Stimulated activated CD8-positive, alpha-beta memory T cell treated with anti-CD3 and anti-CD28 coated beads, Interleukin-2, amount 100 ng/mL, for 48 hours (primary cell): ENCODE measurements at places on chromosomes 16 and 17.
A peak's percentile ranks its signal among the peaks of the same experiment; 100 is the strongest.

- DNase-seq = no peak
Observed at GRCh38 chr16:2913603-2914002, 1.9 kb downstream of the FLYWCH1 start.

DNA sequence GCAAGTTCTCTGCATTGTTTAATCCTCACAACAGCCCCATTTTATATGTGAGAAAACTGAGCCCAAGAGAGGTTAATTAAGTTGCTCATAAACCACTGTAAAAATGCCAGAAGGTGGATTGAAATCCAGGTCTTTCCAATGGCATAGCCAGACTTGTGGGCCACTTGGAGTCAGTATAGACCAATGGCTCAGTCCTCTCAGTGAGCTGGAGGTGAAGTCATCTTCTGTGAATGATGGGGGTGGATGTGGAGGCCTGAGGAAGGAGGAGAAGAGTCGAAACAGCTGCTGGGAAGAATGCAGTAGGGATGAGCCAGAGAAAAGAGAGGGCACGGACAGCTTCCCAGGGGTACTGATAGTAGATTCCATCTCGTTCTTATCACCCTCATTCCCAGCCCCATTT is 213.4 kb downstream of the SOX9 start:
- no peak for DNase-seq

DNA sequence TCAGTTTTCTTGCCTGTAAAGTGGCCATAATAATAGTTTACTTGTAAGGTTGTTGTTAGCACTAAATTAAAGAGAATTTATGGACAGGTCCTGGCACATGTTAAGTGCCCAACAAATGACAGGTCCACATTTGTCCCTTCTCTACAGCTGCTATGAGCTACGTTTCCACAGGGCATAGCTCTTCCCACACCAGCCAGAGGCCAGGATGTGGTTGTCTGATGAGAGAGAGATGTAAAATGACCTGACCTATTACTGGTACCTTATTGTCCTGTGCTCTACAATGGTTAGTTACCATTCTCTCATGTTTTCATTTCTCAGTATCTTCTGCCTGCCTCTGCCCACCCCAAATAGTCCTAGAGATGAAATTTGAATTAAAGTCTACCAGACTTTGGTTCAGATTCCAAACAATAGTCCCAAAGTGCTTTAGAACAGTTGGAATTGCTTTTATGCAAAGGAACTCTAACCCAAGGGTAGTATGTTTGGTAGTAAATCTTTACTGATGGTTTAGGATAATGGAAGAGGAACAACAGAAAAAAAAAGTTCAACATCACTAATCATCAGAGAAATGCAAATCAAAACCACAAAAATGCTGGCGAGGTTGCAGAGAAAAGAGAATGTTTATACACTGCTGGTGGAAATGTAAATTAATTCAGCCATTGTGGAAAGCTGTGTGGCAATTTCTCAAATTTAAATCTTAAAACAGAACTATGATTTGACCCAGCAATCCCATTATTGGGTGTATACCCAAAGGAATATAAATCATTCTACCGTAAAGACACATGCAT is 57.1 kb upstream of the ANKFN1 start:
- no peak for DNase-seq

DNA sequence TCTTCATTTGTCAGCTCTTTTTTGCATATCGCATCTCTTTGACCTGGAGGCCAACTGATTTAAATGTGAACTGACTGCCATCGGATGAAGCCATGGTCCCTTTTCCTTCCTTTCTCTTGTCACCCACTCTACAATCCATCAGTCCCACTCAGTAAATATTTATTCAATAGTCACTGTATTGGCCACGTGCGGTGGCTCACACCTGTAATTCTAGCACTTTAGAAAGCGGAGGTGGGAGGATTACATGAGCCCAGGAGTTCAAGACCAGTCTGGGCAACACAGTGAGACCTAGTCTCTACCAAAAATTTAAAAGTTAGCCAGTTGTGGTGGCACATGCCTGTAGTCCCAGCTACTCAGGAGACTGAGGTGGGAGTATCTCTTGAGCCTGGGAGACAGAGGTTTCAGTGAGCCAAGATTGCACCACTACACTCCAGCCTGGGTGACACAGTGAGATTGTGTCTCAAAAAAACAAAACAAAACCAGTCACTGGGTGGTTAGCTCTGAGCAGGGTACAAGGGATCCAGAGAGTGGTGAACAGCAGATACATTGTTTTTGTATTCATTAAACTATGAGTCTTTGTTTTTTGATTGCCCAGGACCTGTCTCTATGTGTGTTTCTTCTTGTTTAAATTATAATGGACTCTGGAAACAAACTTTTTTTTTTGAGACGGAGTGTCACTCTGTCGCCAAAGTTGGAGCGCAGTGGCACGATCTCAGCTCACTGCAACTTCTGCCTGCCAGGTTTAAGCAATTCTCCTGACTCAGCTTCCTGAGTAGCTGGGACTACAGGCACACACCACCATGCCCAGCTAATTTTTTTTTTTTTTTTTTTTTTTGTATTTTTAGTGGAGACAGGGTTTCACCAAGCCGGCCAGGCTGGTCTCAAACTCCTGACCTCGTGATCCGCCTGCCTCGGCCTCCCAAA is 6.9 kb downstream of the PHAF1 start:
- DNase-seq = no peak

DNA sequence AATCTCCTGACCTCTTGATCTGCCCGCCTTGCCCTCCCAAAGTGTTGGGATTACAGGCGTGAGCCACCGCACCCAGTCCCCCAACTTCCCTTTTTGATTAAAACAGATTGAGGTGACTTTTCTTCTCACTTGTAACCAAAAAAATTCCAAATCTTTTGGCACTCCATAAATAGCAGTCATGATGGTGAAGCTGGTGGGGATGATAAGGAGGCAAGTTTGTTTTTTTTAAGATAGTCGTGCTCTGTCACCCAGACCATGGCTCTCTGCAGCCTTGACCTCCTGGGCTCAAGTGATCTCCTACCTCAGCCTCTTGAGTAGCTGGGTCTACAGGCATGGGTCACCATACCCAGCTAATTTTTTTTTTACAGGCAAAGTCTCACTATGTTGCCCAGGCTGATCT is 34.7 kb upstream of the PLCG2 start:
- no peak for DNase-seq

DNA sequence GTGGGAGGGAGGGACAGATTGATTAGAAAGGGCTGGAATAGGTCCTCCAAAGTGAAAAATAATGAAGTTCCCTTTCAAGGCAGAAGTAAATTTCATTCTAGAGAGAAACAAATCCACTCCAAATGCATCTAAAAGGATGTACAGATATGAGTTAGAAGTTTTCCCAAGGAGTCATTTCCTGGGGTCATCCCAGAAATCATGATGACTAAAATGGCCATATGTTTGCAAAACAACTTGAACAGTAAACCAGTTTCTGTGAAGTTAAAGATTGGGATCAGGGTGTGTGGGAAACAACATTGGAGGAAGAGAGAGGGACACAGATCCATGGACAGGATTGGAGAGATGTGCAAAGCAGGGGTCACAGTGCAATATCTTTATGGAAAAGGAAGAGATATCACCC is 32.5 kb upstream of the ARHGAP44 start:
- DNase-seq = no peak

GRCh38 chr17:69454051-69454450 is 39.6 kb downstream of the MAP2K6 start:
- DNase-seq = no peak

GRCh38 chr16:4376126-4376892 is 4.7 kb downstream of the VASN start:
- no peak for DNase-seq

DNA sequence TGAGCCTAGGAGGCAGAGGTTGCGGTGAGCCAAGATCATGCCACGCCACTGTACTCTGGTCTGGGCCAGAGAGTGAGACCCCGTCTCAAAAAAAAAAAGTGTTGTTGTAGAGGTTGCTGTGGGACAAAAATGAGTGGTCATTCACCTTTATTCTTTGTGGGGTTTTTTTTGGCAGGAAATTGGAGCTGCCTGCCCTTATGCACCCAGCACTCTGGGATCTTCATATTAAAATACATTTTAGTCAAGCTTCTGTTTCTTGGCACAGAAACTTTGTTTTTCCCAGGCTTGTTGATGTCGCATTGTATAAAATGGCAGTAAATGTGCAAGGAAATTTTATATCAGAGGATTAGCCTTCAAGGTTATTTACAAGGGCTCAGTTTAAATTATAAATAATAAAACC is 174.3 kb downstream of the FTO start:
- no peak for DNase-seq

DNA sequence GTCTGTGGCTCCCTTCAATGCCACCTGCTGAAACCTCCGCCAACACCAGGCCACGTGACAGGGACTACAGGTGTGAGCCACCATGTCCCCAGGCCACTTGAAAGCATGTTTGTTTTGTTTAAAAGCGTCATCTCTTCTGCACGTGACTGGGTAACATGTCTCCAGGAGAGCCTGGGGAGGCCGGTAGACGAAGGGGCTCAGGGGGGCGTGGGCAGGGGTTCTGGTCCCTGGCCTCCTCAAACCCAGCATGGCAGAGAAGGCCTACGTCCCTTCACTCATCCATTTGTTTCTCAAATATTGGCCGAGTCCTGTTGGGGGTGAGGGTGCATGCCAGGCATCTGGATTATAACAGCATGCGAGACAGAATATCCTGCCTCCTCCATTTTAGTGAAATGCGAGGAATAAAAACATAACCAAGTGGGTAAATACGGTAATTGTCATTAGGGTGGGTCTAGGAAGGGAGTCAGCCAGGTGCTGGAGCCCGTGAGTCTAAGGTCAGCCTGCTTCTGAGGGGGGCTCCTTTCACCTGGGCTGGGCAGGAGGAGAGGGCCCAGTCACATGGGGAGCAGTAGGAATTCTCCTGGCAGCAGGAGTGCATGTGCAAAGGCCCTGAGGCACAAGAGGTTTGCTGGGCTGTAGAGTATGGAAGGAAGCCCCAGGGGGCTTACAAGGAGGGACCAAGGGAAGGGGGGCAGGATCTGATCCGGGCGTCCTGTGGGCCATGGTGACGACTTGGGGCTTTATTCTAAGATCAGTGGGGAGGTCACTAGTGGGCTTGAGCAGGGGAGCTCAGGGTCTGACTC is 26.8 kb upstream of the CIBAR2 start:
- DNase-seq = no peak

DNA sequence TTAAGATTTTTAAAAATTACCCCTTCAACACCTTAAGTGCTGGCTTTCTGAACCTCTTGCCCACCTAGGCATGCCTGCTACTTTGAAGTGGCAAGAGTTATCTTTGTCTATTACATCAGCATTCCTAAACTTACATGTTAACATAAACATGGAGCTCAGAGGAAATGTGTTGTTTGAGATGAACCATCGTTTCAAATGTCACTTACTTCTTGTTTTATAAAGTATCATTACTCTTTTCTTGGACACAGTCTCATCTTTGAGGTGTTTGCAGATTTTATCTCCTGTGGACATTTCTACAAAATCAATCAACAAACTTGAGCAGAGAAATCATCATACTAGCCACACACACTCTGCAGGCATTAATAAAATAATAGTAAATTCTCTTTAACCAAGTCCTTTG is 184.9 kb downstream of the WWOX start:
- no peak for DNase-seq

DNA sequence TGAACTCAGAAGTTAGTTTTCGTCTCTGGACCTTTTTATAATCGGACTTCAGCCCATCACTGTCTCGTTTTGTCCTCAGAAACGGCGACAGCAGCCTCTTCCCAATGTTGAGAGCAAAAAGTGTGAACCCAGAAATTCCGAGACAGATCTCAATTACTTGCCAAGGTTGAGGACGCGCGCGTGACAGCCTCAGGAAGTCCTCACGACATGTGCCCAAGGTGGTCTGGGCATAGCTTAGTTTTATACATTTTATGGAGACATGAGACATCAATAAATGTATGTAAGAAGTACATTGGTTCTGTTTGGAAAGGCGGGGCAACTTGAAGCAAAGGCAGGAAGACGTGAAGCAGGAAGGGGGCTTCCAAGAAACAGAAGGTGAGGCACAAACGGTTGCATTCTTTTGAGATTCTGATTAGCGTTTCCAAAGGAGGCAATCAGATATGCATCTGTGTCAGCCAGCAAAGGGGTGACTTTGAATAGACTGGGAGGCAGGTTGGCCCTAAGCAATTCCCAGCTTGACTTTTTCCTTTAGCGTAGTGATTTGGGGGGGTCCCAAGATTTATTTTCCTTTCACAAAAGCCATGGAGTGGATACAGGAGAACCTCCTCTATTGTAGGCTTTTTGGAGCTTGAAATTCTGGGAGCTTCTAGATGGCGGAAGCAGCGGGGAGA is 583 bp upstream of the ZNF747 start:
- DNase-seq = no peak

- DNase-seq = no peak
Observed at GRCh38 chr17:20852239-20852989, 190.4 kb downstream of the USP22 start.

DNA sequence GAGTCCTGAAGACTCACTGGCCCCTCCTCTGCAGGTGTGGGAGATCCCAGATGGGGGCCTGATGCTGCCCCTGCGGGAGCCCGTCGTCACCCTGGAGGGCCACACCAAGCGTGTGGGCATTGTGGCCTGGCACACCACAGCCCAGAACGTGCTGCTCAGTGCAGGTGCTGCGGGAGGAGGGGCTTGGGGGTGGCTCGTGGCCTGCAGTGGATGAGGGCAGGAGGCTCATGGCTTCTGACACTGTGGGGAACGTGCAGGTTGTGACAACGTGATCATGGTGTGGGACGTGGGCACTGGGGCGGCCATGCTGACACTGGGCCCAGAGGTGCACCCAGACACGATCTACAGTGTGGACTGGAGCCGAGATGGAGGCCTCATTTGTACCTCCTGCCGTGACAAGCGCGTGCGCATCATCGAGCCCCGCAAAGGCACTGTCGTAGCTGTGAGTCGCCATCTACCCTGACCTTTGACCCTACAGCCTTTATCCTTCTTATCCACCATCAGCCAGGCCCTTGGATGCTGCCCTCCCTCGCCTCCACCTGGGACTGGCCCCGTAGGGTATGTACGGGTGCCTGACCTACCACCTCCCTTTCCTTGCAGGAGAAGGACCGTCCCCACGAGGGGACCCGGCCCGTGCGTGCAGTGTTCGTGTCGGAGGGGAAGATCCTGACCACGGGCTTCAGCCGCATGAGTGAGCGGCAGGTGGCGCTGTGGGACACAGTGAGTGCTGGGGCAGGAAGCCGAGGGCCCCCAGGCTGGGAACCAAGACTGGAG is 3.6 kb downstream of the CORO1A start:
- peak; percentile 89 for DNase-seq

GRCh38 chr16:2035431-2036199 is 8.9 kb downstream of the NHERF2 start:
- DNase-seq = no peak

DNA sequence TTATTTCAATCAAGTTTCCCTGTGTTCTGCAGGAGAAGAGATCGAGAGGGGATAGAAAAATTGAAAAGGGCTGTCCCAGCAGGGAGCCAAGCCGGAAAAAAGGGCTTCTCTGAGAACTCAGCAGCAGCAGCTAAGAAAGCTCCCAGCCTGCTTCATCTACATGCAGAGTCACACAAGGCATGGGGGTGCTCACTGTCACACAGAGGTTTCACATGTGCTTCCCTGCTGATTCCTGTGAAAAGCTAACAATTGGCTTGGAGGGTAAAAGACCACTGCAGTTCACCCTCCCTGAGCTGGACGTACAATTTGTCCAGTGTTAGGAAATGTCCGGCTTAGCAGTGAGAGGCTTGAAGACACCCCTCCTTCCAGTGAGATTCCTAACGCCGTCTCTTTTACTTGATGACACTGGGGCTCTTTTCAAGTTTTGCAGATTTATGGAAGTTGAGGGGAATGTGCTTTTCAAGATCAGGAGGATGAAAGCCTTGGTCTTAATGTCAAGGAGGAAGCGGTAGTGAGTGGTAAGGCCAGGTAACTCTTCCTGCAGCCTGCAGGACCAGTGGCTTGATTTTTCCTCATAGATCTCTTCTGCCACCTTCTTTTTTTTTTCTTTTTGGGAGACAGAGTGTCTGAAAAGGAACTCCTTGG is 85.6 kb downstream of the WNT3 start:
- no peak for DNase-seq

GRCh38 chr16:53804467-53804866 is 100.5 kb downstream of the FTO start:
- no peak for DNase-seq
